KBM-7 (cell line): ENCODE measurements at places on chromosomes 1 and 21.
A peak's percentile ranks its signal among the peaks of the same experiment; 100 is the strongest.

GRCh38 chr1:106721790-106722189 is 334.7 kb upstream of the PRMT6 start:
- no peak for DNase-seq

DNA sequence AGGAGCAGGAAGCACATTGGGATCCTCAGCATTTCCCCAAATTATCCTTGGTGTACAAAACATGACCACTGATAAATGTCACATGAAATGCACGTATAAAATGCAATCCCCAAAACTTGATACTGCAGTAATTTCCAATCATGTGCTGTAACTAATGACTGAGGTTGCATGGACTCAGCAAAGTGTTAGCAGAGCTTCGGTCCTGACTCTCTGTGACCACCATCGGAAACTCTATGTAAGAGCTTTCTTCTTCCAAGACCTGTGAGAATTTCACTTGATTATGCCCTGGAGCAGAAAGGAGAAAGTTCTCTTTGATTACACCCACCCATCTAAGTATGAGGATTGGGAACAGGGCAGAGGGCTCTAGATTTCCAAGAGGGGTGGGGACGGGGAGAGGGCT is 908 bp downstream of the CD53 start:
- DNase-seq = no peak

- no peak for DNase-seq
Observed at GRCh38 chr1:76949503-76949902, 82.2 kb downstream of the ST6GALNAC5 start.

- no peak for DNase-seq
Observed at GRCh38 chr1:39132505-39133339, 71.8 kb upstream of the MACF1 start.

GRCh38 chr1:32991386-32991785 is 26.8 kb upstream of the RNF19B start:
- no peak for DNase-seq

- no peak for DNase-seq
Observed at GRCh38 chr1:64139877-64140276, 63.5 kb upstream of the UBE2U start.

GRCh38 chr1:147080671-147081394 is 91.4 kb downstream of the PRKAB2 start:
- DNase-seq = no peak

GRCh38 chr1:36699113-36699911 is 216.6 kb upstream of the CSF3R start:
- no peak for DNase-seq

- no peak for DNase-seq
Observed at GRCh38 chr1:98184856-98185255, 264.0 kb upstream of the DPYD start.

- no peak for DNase-seq
Observed at GRCh38 chr21:41682719-41683179, 84.1 kb downstream of the RIPK4 start.

DNA sequence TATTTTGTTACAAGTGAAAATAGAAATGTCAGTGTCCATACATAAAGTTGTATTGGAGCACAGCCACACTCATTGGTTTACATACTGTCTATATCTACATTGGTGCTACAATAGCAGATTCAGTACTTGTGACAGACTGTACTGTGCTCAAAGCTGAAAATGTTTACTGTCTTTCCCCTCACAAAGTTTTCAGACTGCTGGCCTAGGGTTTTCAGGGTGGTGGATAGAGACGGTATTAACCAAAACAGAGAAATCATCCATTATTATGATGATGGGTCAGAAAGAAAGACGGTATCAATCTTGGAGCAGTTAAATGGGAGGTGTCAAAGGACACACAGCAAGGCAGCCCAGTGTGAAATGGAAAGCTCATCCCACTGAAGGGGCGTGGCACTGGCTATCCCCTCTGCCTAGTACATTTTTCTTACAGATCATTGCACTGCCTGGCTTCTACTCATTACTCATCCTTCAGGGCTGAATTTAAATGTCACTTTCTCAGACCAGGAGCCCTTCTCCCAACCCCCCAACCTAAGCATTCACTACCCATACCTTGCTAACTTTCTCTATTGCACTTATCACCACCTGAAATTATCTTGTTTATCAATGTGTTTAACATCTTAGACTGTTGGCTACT is 10.2 kb downstream of the JAK1 start:
- no peak for DNase-seq

GRCh38 chr1:165595246-165595938 is 35.6 kb upstream of the MGST3 start:
- no peak for DNase-seq

GRCh38 chr1:29633771-29634170 is 397.4 kb downstream of the PTPRU start:
- DNase-seq = no peak

DNA sequence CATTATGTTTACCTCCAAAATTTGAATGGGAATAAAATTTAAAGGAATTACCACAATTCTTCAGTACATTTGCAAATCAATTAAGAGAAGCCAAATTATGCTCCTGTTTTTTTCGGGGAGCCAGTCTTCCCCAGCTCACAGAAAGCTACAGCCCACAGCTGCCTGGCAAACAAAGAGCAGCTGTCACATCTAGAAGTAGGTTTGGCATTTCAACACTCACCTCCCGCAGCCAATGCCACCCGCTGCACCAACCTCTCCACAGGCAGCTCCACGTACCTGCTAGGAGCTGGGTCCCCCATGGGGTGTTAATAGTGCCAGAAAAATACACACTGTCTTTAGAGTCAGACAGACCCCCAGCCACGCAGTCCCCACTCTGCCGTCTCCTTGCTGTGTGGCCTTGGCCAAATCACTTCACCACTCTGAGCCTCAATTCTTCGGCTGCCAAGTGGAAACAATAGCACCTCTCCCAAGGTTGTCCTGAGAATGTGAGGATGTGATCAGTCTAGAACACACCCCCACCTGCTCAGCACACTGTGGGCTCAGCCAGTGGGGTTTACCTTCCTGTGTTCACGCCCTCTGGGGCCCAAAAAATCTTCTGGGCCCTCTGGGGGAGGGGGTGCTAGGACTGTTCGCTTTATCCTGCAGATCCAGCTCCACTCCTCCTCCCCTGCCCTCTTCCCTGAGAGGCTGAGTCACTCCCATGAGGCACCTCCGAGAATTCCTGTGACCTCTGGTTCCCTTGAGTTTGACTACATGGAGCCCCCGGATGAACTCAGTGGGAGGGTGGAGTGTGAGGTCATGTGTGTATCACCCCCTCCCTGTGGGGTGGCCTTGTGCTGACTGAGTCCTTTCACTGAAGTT is 204.3 kb upstream of the GRIK3 start:
- no peak for DNase-seq

GRCh38 chr1:151362308-151363155 is 10.0 kb downstream of the SELENBP1 start:
- DNase-seq = no peak

GRCh38 chr1:183435497-183435896 is 17.3 kb upstream of the NMNAT2 start:
- DNase-seq = no peak

GRCh38 chr1:99472893-99473292 is 173.0 kb upstream of the PALMD start:
- no peak for DNase-seq

GRCh38 chr1:2061065-2061778 is 11.0 kb downstream of the PRKCZ start:
- no peak for DNase-seq

- DNase-seq = peak; percentile 74
Observed at GRCh38 chr1:234755449-234755863, 145.5 kb upstream of the IRF2BP2 start.

GRCh38 chr1:171953835-171954234 is 112.5 kb downstream of the DNM3 start:
- DNase-seq = no peak

GRCh38 chr1:113663165-113663951 is 95.9 kb downstream of the PHTF1 start:
- no peak for DNase-seq

GRCh38 chr1:77281491-77282186 is at the start of gene AK5:
TSS of gene AK5 (plus strand) at chr1:77282019. CDS start at chr1:77282314, 295 bp downstream.
- peak; percentile 21 for DNase-seq

DNA sequence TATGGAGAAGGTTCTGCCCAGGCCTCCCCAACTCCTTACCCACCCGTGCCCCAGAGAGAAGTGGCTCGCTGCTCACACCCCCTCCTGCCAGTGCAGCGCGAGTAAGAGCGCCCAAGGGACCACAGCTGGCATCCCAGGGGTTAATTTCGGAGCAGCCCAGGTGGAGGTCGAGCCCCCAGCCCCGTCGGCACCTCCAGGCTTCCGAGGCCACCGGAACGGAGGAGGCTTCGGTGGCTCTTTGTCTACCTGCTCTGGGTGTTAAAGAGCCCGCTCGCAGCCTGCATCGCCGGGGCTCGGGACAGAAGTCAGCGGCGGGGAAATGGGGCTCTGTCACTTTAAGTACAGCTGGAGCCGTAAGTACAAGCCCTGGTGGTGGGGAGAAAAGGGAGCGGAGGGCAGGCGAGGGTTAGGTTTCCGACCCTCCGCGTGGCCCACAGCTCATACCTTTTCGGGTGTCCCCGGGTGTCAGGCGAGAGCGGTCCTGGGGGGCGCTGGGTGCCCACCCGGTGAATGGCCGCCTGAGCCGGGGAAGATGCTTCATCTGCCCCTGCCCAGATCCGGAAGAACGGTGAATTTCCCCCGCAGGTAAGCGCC is 89.4 kb upstream of the IPO9 start:
- DNase-seq = peak; percentile 66

- DNase-seq = no peak
Observed at GRCh38 chr1:226640321-226641136, 92.0 kb downstream of the STUM start.

GRCh38 chr1:183449223-183449770 is 23.0 kb upstream of the SMG7 start:
- no peak for DNase-seq

- DNase-seq = peak; percentile 51
Observed at GRCh38 chr1:53585129-53585528, 125.9 kb downstream of the DMRTB1 start.

GRCh38 chr1:94236013-94236491 is 1.3 kb downstream of the ARHGAP29 start:
- peak; percentile 29 for DNase-seq

GRCh38 chr1:25066256-25066655 is 136.2 kb upstream of the RUNX3 start:
- DNase-seq = no peak

- DNase-seq = peak; percentile 57
Observed at GRCh38 chr1:109201123-109201703, 12.5 kb upstream of the SARS1 start.

- no peak for DNase-seq
Observed at GRCh38 chr1:180887841-180888240, 24.9 kb upstream of the KIAA1614 start.

DNA sequence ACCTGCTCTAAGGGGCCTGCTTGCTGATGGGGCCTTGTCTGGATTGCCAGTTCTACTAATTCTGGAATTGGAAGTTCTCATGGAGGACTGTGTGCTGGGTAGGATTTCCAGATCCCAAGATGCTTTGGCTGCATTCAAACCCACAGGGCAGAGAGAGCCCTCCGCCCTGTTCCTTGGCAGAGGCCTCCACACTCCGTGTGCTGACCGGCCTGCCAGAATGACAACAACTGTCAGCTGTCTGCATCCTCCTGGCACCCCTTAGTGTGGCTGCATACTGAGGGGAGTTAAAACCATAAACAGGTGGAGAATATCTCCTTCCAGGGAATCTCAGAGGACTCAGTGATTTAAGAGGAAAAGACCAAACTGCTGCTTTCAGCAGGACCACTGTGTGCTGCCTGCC is 60.7 kb downstream of the ADARB1 start:
- DNase-seq = no peak

GRCh38 chr1:228941666-228942065 is 206.4 kb downstream of the RHOU start:
- peak; percentile 53 for DNase-seq

DNA sequence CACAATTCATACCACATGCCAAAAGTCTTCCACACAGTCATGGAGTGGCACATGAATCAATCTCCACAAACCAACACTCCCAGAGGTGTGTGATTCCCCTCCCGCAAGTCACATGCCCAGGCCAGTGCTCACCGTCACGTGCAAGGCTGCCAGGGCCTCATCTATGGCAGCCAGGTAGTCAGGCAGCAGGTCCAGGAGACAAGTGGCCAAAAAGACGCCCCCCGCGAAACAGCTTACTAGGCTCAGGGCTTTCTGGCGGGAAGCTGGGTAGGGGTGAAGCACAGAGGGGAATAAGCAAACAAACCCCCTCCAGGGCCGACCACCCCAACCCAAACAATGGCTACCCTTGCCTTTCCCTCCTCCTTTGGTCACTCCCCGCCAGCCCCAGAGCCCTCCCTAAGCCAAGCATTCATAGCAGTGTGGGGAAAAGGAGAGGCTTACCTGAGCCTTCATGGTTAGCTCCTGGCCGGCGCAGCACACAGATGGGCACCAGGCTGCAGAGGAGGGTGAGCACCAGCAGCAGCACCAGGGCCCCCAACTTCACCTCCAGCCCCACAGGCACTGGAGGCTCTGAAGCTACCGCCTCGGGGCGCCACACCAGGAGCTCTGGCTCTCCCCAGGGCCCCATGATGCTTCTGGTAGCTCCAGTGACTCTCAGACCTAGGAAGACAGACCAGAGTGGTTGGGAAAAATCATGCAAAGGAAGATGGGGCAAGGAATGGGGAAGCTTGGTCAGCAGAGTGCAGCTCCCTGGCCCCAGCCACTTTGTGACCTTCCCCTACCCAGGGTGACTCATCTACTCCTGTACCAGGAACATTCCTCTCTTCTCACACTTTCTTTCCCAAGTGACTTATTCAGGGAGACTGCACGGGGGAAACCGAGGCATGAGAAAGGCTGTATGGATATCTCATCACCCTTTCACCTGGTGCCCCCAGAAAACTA is 978 bp downstream of the SLC39A1 start:
- no peak for DNase-seq

DNA sequence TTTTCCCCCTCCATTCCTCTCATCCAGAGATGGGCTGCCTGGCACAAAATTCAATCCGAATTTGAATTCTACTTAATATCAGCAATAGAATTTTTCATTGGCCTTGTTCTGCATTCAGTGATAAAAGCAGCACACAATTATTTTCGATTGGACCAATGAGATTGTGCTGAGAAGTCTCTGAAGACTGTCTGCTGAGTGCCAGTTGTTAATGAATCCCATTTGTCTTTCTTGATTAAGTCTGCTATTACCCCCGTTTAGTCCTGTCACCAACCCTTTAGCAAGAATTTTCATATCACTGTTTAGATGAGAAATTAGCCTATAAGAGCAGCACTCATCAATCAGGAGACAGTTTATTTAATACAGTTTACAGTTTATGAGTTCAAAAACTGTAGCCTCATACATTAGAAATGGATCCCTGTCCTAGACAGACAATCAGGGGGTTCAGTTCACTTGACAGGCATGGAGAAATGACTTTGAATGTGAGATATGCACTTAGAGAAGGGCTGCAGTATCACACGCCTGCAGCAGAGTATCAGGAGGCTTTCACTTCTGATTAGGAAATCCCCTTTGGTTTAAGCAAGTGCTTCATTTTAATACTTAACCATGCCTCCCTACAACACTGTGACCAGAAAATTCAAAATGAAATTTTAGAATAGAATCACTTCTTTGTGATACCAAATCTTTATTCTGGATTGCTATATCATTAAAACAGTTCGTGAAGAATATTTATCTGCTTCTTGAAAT is 304.7 kb upstream of the PTBP2 start:
- DNase-seq = no peak
